Myocyte (in vitro differentiated cells): ENCODE measurements at places on chromosomes 16 and 17. TPM values are rescaled to one million over a fixed set of nuclear protein-coding genes. Genes with fewer than 3 reads are reported as not detected.

Gene SYNGR3
- 0.51 and 2.7 TPM in 2 replicates for total RNA-seq

Gene KRTAP4-9
- not detected in 2 replicates for total RNA-seq

DNA sequence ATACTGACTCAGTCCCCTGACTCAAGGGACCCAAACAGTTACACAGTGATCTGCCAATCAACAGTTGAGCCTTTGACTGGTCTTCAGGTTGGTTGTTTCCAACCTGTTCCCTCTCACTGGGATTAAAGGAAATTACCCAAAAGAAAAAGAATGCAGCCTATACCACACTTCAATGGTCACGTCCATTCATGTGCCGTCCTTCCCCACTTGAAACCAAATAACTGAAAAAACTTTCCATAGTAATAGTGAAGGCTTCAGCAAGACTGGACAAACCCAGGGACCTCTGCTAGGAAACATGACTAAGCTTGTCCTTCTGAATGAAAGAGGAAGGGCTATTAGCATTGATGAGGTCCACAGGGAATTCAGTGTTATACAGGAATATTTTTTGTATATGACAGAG lies 30.6 kb downstream of the MRPS23 start:
- DNase-seq: no peak

DNA sequence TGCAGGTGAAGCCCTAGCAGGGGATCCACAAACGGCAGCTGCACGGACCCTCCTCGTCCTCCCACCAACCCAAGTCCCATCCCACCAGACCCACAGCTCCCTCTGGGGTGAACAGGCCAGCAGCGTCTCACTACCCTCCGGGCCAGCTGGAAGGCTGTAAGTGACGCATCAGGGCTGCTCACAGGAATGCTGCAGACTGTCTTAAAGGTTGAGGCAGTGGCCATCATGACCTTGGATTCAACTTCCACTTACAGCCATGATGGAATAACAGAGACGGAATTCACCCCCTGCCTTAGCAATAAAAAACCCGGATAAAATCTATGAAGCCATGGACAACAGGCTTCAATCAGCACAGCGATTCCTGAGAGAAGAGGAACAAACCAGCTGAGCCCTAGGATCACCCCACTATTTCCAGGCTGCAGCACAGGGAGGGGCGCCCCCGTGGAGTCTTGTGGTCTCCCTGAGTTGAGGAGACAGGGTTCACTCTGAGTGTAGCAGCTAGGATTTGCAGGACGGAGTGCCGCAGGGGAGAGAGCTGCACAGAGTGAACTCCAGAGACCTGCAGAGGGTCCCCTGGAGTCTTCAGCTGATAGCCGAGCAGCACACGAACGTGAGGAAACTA lies 10.5 kb downstream of the FAM83G start:
- DNase-seq: no peak

DNA sequence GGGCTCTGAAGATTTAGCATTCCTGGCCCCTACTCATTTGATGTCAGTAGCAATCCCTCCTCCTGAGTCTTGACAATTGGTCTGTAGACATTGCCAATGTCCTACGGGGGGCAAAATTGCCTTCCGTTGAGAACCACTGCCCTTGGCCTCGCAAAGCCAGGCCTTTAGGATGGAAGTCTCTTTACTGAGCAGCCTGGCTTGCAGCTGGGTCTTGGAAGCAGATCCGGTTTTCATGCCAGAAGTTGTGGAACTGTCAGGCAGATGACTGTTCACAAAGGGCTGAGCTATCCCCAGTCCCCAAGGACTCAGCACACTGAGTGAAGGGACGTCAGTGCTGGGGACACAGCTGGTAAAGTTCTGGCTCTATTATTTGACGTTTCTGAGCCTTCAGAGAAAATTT lies 83.2 kb downstream of the WSCD1 start:
- no peak for DNase-seq

GRCh38 chr17:76584427-76585032 lies 1.1 kb downstream of the ST6GALNAC2 start:
- no peak for DNase-seq

Gene MYADML2
- total RNA-seq: 0.16 and 1.3 TPM in 2 replicates

- peak; percentile 96 for DNase-seq
Observed at GRCh38 chr17:82384730-82385481, 13.3 kb downstream of the UTS2R start.

Gene ZNF286A
- total RNA-seq: 36.0 and 55.3 TPM in 2 replicates

DNA sequence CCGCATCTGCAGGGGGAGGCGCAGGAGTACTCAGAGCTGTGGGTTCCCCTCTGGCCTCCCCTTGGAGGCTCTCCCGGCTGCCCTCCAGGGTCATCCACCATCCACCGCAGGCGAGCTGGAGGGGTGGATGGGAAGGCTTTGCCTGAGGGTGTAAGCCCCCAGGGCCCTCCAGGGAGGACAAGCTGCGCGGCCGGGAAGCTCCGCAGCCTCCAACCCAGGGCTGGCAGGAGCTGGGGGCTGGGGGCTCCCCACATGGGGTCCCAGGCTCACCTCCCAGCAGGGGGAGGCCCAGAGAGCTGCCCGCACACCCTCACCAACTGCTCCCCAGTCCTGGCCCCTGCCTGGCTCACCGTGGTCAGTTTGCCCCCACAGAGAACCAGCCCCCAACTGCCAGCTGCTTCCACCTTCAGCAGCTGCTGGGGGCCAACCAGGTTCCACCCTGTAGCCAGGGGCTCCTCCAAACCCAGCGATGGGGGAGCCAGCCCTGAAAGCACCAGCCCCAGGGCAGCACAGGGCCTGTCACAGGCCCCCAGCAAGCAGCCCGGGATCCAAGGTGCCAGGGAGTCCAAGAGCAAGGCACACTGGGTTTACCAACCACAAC lies 19.8 kb upstream of the CHMP6 start:
- DNase-seq: peak; percentile 45

DNA sequence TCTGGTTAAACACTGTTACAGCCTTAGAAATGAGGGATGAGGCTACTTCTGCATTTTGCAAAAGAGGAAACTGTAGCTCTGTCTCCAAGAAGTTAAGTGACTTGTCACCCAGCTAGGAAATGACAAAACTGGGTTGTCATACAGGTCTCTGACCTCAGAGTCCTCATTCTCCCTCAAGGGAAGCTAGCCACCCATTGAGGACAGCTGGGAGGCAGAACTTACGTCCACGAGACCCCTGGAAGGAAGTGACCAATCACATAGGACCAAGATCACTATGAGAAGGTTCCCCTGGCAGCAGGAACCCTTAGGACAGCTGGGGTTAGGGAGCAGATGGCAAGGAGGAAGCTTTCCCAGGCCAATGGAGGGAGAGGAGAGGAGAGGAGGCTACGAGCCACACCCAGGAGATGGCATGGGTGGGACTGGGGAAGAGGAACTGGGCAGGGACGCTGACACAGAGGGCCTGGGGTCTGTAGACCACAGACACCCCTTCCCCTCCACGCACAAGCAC lies 11.2 kb downstream of the METTL22 start:
- no peak for DNase-seq

DNA sequence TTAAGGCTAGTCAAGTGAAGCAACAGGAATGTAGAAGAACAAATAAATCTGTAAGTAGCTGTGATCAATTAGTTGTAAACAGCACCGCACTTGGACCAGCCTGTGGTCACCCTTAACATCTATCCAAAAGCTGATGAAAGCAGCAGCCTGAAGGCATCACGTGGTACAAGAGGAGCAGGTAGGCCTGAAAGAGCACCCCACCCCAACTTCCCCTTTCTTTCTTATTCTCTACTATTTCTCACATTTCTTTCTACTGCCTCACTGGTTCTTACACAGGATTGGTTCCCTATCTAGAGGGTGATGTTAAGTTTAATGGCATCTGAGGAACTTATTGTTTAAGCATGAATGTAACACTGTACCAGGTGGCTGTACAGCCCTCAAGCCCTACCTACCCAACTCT lies 42.6 kb upstream of the CLEC18B start:
- no peak for DNase-seq

DNA sequence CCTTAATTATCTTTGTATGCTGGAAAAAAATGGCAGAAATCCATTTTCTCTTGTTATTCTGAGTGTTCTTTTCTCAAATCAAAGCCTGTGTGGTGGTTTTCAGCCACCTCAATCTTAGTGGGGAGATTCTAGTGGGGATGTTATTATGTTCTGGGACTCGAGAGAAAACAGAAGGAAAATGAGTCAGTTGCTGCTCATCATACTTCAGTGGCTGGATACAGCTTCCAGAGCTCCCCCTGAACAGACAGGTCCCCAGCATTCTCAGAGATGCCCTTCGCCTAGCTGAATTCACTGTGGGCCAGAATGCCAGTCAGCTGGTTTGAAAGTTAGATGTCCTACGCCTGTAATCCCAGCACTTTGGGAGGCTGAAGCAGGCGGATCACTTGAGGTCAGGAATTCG lies 8.5 kb downstream of the ST6GALNAC1 start:
- DNase-seq: no peak

GRCh38 chr17:19290066-19290705 lies 53.0 kb downstream of the EPN2 start:
- no peak for DNase-seq

GRCh38 chr17:40313668-40314583 lies 4.9 kb downstream of the RARA start:
- peak; percentile 65 for DNase-seq

Gene RNF222
- total RNA-seq: not detected in 2 replicates

GRCh38 chr17:56679115-56679776 lies 85.7 kb downstream of the NOG start:
- peak; percentile 75 for DNase-seq

Gene SLC6A2
- total RNA-seq: not detected in 2 replicates

DNA sequence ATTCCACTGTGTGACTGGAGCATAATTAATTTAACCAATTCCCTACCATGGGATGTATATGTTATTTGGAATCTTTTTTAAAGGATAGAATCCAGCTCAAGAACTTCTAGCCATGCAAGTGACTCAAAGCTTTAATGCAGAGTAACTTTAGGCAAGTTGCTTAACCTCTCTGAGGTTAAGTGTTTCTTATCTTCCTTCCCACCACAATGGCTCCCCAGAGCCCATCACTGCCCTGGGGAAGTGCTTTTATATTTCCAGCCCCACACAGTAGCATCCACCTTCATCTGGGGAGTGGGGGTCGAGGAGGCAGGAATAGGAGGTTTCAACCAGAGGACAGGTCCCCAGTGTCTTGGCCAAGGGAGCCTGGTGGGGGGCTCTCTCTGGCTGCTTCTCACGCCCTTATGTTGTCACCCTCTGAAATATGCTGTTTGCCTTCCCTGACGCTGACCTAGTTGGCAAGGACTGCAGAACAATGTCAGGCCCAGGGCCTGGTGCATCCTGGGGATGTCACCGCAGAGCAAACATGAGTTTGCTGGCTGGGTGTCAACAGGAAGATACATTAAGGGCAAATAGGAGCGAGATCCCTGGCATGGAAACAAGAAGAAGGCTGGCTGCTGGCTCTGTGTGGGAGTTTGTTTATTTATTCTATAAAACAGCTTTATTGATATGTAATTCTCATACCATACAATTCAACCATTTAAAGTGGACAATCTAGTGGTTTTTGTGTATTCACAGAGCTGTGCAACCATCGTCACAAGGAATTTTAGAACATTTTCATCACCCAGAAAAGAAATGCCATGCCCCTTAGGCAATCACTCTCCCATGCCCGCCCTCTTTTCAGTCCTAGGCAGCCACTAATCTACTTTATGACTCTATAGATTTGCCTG lies 46.6 kb upstream of the WSB1 start:
- DNase-seq: peak; percentile 29

Gene ZNF597
- 2.2 and 2.9 TPM in 2 replicates for total RNA-seq

- DNase-seq: no peak
Observed at GRCh38 chr17:80834893-80835275, 156.8 kb upstream of the CHMP6 start.

Gene UBTF
- total RNA-seq: 45.7 and 65.8 TPM in 2 replicates

GRCh38 chr17:7034955-7035590 lies 742 bp upstream of the SLC16A13 start:
- DNase-seq: no peak

DNA sequence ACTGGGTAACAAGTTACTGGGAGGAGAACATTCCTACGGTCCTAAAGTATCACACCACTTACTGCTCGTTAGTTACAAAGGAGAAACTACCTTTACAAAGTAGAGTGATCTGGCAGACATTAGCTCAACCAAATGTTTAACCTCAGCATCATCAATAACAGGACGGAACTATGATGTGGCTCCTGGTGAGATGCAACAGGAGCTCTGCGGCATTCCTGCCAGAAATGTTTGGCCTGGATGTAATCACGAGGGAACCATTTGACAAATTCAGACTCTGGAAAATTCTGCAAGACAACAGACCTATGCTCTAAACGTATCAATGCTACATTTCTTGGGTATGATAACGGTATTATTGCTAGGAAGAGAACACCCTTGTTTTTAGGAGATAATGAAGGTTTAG lies 80.4 kb downstream of the MRM3 start:
- DNase-seq: no peak

DNA sequence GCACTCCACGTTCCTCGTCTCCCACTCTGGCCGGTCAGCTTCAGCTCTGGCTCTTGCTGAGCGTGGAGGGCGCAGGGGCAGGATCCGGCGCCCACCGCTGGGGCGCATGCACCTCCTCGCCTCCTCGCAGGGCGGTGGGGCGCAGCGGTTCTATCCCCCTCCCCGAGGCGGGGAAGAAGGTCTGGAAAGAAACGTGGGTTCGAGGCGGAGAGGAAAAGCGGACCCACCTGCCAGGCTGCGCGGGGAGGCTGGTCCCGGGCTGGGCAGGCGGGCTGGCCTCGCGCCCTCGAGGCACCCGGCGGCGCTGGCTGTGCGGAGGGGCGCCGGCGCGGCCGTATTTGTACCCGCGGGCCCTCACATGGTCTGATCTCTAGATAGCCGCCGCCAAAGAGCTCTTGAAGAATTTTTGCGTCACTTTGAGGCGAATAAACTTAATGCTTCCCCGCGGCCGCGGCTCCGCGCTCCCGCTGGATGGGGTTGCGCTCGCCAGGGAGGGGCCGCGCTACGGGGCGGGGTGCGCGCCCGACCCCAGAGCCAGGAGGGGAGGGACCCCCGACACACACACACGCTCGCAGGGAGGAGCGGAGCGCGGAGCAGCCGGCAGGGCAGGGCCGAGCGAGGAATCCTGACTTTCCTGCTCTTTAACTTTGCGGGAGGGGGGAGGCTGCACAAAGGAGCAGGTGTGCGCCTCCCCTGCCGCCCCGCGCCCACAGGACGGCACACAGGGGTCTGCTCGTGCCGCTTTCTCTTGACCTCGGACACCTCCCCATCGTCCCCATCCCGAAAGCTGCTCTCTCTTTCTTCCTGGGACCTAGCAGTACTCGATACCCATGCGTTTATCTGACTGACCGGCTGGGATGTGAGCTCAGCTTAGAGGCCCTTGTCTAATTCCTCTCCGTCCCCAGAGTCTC lies at the start of gene SLC6A4:
TSS of gene SLC6A4 (minus strand) at position 312 of the 911 bp plus-strand sequence. CDS start 13,739 bp downstream, outside the sequence.
- no peak for DNase-seq

Gene C16orf46
- 1.0 and 1.9 TPM in 2 replicates for total RNA-seq

DNA sequence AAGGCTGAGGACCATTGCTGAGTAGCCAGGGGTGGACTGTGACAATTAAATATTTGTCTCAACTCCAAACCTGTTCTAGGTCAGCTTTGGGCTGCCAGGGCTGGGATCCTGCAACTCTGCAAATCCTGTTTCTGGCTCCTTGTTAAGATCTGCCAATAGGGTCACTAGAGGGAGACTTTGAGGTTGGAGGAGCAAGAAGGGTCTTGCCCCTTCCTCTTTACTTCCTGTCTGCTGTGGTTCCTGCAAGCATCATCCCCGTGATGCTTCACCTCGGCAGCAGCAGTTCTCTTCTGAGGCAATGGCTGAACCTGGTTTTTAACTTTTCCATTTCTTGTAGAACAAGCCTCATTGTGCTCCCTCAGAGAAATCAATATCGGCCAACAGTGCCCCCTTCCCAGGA lies 124.6 kb downstream of the IRX5 start:
- DNase-seq: no peak

Gene NOS2
- total RNA-seq: 0.03 TPM in 1 of 2 replicates, not detected in the other

Gene C17orf78
- total RNA-seq: not detected in 2 replicates

Gene TBC1D3C
- 1.2 and 1.6 TPM in 2 replicates for total RNA-seq

- DNase-seq: no peak
Observed at GRCh38 chr16:78993346-78993745, 607.2 kb downstream of the MAF start.

Gene TBC1D3G
- not detected in 2 replicates for total RNA-seq

- no peak for DNase-seq
Observed at GRCh38 chr17:77205396-77206125, 64.8 kb downstream of the SEC14L1 start.
